Effector CD4-positive, alpha-beta T cell (primary cell): ENCODE measurements at places on chromosomes 12 and 14.

DNA sequence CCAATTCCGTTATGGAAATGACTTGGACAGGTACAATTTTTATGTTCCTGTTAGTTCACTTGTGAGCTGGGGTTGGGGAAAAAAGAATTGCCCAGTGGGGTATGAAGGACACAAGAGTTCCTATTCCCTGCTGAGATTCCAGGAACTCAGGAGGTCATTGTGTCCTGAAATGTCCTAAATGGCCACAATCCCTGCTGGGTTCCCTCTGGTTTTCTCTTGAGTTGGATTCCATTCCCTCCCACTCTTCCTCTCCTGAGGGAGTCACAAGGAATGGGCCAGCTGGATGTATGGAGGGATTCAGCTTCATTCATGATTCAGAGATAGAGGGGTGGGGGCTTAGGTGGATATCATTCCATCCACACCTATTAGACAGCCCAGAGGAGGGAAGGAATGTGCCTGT, 34.5 kb upstream of the DCD start:
- no peak for DNase-seq

GRCh38 chr12:54370171-54370730, 6.0 kb upstream of the GPR84 start:
- DNase-seq = no peak

- no peak for DNase-seq
These were observed 11.1 kb upstream of the MARK3 start for GRCh38 chr14:103374121-103374520.

DNA sequence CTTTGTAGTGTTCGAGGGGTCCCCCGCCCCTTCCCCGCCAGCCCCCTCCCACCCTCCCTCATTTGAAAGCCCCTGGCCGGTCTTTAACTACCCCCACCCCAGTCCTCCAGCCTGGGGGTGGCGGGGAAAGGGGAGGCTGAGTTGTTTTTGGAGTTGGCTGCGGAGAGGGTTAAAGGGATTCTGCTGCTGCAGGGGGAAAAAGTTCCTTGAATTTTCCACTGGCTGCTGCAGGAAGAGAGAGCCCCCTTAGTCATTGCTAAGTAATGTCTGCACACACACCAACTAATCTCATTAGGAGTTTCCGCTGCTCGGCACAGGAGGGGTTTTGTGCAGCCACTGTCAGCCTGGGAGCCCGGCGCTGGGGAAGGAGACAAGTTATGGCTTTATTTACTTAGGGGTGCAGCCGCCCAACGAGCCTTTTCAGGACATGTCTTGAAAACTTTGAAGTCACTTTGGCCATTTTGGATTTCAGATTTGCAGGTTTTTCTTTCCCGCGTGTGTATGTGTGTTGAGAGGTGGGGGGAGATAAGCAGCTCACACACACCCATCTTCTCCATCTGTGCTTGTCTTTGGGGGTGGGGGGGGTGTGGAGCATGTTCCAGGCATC, 1.8 kb downstream of the ELK3 start:
- peak; percentile 47 for DNase-seq

- no peak for DNase-seq
These were observed 381 bp downstream of the YY1 start for GRCh38 chr14:100239211-100239839.

GRCh38 chr14:48805315-48805714, 780.9 kb downstream of the RPS29 start:
- DNase-seq = no peak

DNA sequence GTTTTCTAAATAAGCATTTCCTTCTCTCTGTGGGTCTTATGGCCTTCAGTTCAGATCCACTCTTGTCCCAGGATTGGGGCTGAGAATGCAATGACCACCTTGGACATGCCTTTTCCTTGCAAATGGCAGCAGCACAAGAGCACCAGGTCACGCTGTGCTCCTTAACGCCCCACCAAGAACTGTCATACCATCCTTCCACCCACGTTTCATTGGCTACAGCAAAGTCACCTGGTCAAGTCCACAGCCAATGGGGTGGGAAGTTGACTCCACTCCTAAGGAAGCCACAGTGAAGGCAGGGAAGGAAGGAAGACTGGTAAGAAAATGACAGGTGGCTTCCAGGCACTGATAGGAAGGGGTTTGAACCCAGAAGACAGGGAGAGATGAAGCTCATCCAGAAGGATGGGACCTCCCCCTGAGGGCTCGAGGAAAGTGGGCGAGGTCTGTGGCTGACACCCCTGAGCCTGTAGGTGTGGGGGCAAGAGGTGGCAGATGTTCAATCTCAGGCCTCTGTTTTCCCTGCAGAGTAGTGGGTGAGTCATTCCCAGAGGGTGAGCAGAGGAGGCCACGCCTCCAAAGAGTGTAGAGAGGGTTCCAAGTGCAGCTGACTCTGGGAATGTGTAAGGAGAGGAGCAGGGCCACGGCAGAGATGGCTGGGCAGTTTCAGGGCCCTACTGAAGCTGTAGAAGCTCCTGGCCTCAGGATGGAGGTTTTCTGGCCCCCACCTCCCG, 113.5 kb upstream of the VRK1 start:
- DNase-seq = no peak

- DNase-seq = no peak
These were observed 153.0 kb downstream of the KIF26A start for GRCh38 chr14:104291123-104292000.

DNA sequence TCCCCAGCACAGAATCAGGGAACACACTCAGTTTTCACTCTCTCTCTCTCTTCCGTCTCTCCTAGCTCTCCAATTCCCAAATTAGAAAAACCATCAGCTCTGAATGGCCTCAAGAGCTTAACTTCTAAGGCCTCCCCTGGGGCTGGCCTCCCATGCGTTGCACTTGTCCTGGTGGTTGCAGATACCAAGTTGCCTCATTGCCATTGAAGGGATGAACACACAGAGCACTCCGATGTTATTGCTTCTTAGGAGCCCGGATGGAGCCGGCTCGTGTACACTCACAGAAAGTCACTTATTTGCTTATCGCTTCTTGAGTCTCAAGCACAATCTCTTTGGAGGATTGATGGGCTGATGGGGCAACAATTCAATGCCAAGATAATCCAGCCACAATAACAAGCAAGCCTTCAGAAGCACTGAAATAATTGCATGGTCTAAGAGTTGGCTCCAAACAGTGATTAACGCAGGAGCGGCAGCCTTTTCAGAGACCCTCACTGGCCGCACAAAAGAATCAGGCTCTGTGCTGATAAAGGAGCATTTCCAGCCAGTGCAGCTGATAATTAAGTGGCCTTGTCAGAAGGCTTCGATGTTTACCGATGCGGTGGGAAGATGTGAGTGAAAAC, 175.8 kb upstream of the TMEM132C start:
- DNase-seq = no peak

DNA sequence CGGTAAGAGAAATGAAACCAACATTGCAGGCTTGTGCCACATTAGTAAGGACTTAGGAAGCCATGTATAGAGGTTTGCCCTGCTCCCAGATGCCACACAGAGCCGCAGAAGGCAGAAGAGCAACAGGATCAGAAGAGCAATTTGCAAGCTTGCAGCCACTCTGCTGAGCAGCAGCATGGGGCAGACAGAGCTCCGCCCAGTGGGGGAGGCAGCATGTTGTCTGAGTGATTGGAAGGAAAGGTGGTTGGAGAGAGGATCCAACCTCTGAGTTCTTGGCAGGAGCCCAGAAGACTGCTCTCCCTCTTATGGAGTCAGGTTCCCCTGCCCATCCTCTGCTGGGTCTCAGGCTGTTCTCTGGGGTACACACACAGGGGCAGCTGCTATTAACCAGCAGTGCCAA, 2.3 kb upstream of the KRT6A start:
- DNase-seq = no peak

- DNase-seq = no peak
These were observed 57.6 kb downstream of the CCDC59 start for GRCh38 chr12:82300611-82301010.

DNA sequence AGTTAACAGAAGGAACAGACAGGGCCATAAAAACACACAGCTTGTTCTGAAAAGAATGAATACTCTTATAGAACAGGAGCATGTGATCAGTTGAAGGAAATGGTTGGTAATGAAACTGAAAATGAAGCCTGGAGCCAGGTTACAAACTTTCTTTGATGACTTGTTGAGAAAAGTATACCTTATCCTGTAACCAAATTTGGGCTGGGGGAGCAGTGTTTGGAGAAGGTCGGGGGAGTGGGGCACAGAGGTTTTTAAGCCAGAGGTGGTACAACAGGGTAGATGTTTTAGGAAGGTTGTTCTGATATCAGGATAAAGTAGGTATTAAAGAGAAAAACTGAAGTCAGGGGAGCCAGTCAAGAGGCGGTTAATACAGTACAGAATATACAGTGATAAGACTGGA, 8.2 kb downstream of the GOLT1B start:
- no peak for DNase-seq

GRCh38 chr14:73149753-73150152, 13.4 kb downstream of the PSEN1 start:
- no peak for DNase-seq

GRCh38 chr14:21014761-21015190, 10.1 kb downstream of the NDRG2 start:
- DNase-seq = peak; percentile 85

- DNase-seq = no peak
These were observed 192.5 kb downstream of the ADGRD1 start for GRCh38 chr12:131146173-131146675.

DNA sequence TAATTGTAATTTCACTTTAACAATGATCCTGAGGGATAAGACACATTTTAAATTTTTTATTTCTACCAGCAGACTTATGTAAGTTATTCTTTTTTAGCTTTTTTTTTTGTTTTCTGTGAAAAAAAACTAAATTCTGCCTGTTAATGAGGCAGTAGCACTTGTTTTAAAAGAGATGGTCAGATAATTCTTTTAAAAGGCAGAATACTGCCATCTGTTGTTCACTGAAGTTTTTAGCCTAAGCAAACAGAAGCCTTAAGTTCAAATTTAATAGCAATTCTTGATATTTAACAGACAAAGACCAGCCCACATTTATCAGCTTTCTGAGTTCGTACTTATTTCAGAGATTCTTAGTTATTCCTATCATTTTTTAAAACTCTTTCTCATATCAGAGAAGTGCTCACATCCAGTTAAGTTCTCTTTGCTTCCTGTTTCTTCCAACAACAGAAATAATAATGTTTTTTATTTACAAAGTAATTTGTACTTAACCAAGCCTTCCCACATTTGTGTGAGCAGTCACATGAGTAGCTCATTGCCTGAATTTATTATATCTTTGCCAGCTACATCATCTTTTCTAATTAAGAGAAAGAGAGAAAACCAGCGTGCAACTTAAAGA, 93.4 kb upstream of the SLCO1C1 start:
- no peak for DNase-seq

- no peak for DNase-seq
These were observed 36.0 kb downstream of the AMN start for GRCh38 chr14:102958461-102958860.

DNA sequence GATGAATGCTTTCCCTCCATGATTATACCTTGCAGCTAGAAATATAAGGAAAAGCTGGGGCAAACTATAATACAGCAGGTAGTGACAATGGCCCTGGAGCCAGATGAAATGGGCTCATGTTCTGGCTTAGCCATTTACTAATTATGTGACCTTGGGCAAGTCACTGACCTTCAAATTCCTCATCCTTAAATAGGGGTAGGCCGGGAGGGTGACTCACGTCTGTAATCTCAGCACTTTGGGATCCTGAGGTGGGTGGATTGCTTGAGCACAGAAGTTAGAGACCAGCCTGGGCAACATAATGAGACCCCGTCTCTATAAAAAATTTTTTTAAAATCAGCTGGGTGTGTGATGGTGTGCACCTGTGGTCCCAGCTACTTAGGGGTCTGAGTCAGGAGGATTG, 155.4 kb downstream of the C12orf75 start:
- DNase-seq = no peak

- no peak for DNase-seq
These were observed 61.1 kb downstream of the PITPNM2 start for GRCh38 chr12:123089631-123090353.
